ENCODE measurements at places on chromosomes 7 and 10.

DNA sequence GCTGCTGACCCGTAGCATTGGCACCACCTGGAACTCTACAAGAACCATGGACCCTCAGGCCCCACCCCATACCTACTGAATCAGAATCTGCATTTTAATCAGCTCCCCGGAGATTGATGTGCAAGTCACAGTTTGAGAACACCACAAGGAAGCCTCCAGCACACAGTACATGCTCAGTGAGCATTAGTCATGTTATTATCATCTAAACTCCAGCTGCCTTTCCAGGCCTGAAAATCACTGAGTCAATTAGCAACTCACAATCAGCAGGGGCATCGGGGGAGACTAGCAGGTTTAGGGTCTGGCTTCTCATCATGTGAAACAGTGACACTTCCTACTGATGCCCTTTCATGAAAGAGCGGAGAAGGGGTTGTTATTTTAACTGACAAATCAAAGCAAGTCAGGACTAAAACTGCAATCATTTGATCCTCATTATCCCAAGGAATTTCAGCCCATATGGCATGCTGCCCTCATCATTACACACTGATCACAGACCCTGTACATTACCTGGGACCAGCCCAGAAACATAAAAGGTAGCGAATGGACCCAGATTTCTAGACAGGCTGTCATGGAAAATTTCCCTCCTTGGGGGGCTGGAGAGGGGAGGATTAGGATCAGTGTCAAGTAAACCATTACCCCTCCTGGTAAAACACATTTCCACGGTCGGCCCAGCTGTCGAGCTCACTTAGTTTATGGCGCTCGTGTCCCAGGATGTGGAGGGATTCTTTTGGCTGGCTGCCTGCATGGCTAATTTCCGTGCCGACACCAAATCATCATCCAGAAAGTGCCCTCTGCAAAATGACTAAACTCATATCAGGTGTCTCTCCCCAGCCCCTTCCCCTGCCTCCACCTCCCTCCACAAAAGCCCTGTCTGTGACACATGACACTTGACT, 122.8 kb downstream of the PRLHR start:
- DNase-seq = no peak

- no peak for DNase-seq
Measured at GRCh38 chr10:102624751-102625645, 19.3 kb upstream of the TRIM8 start.

DNA sequence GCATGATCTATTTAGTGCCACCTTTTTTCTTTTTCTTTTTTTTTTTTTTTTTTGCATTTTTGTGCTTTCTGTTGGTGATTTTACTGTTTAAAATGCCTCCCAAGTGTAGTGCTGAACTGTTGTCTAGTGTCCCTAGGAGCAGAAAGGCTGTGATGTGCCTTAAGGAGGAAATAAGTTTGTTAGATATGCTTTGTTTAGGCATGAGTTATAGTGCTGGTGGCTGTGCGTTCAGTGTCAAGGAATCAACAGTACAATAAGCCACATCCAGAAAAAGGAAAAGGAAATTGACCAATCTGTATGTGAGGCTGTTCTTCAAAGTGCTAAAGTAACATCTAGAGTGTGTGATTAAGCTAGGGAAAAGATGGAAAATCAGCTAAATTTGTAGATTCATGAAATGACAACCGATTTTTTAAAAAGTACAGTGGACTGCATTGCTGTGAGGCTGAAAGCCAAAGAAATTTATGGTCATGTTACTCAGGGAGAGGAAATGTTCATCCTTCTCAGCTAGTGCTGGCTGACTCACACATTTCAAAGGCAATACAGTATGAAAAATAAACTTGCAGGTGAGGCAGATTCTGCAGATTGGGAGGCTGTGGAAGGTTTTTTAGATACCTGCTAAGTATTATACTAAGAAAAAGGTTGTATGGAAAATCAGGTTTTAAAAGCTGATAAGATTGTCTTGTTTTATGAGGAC, 122.7 kb upstream of the ADCY1 start:
- DNase-seq = no peak

DNA sequence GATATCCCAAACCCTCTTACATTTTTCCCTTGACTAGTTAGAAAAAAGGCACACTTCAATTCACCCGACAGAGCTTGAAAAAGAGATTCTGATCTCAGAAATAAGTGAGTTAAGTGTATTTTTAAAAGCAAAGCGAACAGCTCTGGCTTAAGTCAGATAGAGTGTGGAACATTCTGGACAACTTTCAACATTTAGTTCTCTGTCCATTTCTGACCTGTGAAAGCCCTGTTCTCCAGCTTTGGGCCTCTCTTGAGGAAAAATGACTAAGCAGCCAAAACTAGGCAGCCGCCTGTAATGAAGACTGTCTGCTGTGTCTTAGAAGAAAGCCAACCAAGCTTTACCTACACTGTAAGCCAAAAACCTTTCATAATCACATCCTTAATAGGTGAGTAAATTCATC, 50.5 kb downstream of the CDK6 start:
- DNase-seq = no peak

DNA sequence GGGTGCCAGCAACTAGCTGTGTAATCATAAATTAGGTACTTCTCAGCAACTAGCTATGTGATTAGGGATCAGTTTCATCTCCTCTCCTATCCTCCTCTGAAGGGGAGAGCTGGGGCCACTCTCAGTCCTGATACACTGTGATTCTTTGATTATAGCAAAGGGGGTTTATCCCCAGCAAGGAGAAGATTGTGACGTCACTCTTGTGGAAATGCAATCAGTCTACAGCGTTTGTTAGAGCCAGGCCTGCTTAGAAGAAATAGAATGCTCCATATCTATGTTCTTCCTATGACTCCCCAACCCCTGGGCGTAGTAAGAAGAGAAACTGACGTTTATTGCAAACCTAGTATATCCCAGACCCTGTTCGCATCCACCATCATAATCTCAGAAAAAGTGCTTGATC, 308.2 kb downstream of the GFRA1 start:
- DNase-seq = no peak

DNA sequence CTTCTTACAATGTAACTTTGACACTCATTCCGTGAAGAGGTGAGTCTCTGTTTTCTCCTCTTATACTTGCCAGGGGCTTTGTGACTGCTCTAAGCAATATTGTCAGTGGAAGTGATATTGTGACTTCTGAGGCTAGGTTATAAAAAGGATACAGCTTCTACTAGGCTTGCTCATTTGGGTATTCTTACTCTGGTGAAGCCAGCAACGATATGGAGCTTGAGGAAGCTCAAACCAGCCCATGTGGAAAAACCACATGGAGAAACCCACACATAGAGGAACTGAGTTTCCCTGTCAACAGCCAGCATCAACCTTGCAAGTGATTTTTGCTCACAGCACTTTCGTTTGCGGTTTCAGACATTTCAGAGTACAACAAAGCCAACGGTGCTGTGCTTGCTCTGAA, 149.6 kb upstream of the SEMA3E start:
- DNase-seq = no peak

DNA sequence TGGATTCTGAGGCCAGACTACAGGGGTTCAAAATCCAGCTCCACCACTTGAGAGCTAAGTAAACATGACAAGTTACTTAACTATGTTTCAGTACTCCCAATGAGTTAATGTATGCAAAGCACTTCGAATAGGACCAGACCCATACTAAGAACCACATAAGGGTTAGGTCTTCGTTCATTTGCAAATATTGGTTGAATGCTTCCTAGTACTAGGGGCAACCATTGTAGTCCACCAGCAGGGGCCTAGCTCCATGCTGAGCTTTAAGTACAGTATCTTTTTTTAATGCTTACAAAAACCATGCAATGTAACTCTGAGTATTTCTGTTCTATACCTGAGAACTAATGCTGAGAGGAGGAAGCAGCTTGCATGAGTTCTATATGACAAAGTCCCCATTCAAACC, 80.4 kb upstream of the PDE1C start:
- DNase-seq = no peak

DNA sequence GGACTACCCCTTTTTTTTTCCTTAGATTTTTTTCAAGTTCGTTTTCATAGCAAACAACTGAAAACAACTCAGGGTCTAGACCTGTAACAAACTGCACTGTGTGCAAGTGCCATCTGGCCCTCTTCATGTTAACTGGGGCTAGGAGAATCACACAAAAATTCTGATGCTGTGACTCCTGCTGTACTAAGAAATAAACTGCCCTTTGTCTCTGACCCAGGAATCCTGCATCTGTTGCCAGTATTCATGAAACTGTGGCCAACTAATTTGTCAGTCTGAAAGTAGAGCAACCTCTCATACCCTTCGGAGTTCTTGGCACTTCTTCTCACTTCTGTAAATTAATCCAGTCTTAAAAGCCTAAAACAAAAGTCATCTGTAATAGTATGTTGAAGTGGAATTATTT, 218.4 kb upstream of the PCDH15 start:
- DNase-seq = no peak

GRCh38 chr7:151954866-151955820, 1.1 kb upstream of the GALNTL5 start:
- DNase-seq = no peak

- DNase-seq = no peak
Measured at GRCh38 chr7:28955356-28955717, 2.8 kb downstream of the TRIL start.

DNA sequence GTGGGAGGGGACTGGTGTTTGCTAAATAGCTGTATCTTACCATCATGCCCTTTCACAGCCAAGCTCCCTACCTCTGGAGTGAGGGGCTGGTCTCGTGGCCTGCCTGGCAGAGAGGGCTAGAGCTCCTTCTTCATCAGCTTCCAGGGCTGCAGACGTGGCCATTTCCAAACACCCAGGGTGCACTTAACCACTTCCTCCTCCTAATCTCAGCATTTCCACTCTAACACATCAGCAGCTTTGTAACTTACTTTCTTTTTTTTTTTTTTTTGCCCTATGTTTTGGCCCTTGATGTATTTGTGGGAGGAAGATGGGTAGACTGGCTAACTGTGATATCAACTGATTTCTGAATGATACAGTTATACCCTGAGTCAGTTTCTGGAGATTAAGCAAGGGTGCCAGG, 27.4 kb downstream of the LRRC4 start:
- no peak for DNase-seq

- DNase-seq = peak; percentile 24
Measured at GRCh38 chr10:87860156-87860795, 3.1 kb downstream of the KLLN start.

DNA sequence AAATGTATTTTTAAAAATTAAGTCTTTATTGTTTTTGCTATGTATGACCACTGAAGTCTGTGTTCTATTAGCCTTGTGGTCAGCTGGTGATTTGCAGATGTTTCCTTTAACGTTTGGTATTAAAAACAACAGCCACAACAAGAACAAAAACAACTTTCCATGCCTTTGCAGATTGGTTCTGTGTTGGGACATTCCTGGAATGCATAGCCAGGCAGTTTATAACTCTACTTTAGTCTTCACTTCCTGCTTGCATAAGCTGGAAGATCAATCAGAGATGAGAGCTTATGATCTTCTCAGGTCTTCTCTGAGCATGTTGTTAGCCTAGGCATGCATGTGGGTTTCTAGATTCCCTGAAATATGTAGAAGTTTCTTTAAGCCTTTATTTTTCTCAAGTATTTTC, 58.9 kb upstream of the SEMA3C start:
- no peak for DNase-seq

DNA sequence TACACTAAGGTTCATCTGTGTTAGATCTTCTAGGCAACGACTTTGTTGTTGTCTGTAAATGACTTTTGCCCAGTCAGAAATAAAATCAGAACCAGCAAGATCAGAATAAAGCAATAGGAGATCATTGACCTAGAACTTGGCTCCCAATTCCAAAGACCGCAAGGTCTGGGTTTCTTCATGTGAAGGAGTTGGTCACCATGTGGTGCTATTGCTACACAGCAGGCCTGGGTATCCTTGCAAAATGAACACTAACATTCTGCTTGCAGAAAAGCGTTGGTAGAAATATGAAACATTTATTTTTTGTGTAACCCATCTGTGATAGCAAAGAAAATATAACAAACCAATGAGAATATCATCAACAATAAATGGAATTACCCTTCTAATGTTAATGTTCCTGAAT, 831.0 kb downstream of the NXPH1 start:
- no peak for DNase-seq

DNA sequence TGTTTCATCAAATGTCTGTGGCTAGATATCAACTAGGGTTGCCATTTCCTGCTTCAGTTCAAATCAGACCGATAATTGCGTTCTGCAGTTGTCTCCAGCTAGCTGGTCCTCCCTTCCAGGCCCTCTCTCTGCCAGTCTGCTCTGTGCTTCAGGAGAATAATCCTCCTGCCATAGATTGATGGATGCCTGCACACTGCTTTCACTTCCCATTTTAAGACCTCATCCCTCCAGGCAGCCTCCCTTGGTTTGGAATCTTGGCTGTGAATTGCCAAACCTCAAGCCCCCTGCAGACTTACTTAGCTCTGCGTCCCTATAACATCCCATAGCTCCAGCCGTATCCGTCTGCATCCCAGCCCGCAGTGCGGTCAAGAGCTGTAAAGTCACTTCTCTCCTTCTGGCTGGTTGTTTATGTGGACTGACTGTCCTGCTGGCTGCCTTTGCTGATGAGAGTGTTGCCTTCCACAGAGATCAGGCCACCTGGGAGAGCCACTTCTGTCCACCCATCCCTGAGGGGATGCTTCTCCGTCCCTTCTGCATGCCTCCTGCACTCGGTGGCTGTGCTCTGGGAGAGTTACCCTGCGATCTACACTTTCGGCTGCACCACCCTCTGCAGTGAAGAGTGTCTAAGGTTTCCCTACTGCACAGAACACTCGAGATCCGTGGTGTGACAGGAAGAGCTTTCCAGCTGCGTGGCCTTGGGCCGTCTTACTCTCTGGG, 22.4 kb upstream of the KLF6 start:
- DNase-seq = no peak

- no peak for DNase-seq
Measured at GRCh38 chr10:119947300-119947699, 54.8 kb downstream of the SEC23IP start.

DNA sequence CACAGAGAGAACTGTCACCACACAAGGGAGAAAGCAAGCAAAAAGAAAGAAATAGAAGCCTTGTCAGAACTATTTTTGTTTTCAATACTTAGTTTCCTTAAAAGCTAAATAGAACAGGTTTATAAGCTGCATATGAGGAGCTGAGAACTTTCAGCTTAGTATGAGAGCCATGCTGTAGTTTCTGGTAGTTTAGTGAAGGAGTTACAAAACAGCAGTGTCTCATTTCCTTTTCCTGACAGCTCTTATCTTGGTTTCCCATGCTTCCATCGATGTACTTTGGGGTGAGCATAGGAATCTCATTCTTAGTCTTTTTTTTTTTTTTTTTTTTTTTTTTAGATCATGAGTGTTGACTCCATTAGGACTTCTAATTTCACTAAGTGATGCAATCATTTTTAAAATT, 8.6 kb upstream of the CHRM2 start:
- no peak for DNase-seq

DNA sequence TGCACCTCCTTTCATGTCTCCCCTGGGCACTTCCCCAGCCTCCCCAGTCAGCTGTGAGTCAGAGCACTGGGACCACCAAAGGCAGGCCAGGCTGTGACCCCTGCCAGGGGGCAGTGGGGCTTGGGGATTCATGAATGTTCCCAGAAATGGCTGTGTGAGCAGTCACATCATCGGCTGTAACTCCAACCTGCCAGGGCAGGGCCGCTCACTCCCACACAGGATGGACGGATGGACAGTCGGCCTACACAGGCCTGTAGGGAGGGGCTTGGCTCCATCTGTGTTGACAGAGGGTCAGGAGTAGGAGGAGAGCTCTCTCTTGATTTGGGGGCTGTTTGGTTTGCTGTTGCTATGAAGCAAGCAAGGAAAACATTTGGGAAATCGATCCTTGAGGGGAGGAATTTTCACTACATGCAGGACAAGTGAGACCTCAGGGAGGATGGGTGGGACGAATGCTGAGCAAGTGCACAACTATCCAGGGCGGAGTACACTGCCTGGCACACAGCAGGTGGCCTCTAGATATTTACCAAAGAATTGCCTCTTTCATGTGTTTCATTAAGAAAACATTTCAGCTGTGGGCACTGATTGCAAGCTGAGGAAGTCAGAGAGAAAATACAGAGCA, 2.9 kb upstream of the IGFBP1 start:
- peak; percentile 97 for DNase-seq
